ENCODE measurements at places on chromosomes 3 and 15.

DNA sequence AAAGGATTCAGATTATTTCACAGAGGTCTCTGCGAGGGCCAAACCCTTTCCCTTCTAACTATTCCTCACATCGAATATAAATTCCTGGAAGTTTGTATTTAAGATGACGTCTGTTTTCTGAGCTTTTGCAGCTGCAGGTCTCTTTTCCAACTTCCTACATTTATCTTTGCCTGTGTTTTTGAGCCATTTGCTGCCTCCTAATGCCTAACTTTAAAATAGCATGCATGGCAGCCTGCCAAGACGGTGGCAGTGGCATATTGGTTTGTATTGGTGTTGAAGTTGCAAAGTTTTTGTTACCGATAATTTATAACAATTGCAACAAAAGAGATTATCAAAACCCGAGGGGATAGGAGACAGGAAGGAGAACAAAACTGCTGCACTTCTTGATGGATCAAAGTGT lies 187.1 kb upstream of the DNAJC19 start:
- DNase-seq: peak; percentile 60

DNA sequence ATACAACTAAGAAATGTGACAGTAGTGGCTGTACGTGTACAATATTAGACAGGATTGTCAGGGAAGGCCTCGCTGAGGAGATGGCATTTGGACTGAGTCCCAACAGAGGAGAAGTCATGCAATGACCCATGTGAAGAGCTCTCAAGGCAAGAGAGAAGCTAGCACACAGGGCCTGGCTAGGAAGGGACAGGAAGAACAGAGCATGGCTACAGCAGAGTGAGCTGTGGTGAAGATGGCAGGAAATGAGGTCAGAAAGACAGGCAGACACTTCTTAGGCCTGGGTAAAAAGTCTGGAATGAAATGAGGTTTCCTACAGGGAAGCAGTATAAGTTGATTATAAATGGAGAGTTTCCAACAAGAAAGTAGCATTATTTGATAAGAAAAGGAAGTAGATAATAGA lies 33.2 kb upstream of the LEKR1 start:
- no peak for DNase-seq

DNA sequence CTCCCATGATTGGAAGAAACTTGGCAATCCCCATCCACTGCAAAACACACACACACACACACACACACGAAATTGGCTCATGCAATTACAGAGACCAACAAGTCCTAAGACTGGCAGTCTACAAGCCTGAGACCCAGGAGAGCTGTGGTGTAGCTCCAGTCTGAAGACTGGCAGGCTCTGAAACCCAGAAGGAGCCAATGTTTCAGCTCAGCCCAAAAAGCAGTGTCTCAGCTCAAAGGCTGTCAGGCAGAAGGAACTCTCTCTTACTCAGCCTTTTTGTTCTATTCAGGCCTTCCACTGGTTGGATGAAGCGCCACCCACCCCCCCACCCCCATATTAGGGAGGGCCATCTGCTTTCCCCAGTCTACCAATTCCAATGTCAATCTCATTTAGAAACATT lies 32.1 kb downstream of the MESD start:
- DNase-seq: no peak

- no peak for DNase-seq
Measured at GRCh38 chr3:140563206-140563760, 114.6 kb upstream of the TRIM42 start.

DNA sequence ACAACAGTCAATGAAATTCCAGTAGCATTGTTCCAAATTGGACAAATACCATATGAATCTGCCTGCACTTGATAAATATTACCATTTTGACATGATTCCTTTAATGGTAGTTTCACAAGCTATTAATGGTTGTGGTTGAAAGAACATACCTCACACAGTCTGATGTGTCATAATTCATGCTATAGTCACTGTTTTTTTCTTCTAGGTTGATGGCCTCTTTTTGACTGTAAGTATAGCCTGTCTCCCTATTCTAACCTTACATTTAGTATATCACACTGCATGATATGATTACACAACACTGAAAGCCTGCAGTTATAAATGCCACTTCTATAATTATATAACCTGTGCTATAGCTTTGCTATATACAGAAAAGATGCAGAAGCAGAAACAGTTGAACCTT lies 834.1 kb downstream of the NSUN3 start:
- no peak for DNase-seq

All from endothelial cell (in vitro differentiated cells).